ENCODE measurements at places on chromosomes 5 and 9.
A peak's percentile ranks its signal among the peaks of the same experiment; 100 is the strongest.

DNA sequence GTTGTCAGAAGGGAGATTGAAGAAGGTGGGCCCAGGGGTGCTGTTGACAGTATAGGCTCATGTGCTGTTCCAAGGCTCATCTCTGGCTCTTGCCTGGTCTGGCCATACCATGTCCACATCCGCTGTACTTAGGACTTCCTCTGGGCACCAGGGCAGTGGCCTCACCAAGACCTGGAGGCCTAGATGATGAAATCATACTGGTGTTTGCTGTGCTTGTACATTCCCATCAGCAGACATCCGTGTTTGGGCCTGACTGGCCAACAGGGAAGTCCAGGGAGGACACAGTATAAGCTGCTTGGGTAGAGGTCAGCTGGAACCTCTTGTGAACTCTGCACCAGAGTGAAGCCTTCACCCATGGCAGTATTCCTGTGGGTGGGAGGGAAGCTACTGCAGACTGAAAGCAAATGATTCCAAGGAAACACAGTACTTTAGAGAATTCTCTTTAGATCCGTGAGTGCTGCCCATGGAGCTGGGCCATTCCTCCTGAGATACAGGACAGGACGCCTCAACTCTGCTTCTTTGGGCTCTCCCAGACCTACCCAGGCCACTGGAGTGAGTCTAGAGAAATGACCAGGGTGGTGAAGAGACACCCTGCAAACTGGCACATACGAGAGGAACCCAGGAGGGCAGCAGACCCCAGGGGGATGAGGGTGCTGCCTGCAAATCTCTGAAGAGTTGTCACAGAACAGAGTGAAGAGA is 22.5 kb downstream of the POLR1E start:
- DNase-seq: no peak

DNA sequence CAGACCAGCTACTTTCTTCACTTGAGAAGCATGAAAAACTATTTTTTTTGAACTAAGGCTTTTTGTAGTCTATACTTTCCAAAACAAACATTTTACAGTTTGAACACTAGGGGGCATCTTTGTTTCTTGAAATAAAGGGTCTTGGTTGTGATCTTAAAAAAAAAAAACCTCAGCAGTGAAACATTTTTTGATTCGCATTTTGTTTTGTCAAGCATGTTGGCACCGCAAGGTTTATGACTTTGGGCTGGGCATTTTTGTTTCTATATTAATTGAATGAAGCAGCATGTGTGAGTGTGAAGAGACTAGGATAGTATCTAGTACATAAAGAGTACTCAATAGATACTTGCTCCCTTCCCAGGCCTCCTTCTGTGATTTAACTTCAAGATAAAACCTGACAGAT is 31.6 kb upstream of the ACOT12 start:
- DNase-seq: peak; percentile 21

DNA sequence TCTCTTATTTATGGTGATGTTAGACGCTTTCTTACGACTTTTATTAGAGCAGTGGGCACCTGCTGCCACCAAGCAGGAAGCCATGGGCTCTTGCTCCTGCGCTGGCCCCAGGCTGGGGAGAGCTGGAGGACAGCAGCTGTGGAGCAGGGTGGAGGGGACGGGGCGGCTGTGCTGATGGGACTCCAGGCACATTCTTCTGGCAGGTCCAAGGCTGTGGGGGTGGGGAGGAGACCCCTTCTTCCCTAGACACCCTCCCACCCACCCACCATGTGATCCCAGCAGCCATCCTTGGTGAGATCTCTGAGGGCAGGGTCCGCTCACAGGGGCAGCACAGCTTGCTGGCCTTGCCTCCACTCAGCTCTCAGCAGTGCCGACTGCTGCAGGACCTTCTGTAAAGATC is 192.6 kb upstream of the IRX4 start:
- DNase-seq: no peak

- no peak for DNase-seq
Measured at GRCh38 chr9:37920471-37921167, 16.7 kb upstream of the SLC25A51 start.

GRCh38 chr9:28051559-28052503 is 478.6 kb upstream of the C9orf72 start:
- no peak for DNase-seq

- DNase-seq: no peak
Measured at GRCh38 chr5:129096382-129096991, 1.9 kb downstream of the ISOC1 start.

GRCh38 chr5:6754766-6755165 is 41.5 kb downstream of the TENT4A start:
- DNase-seq: no peak

DNA sequence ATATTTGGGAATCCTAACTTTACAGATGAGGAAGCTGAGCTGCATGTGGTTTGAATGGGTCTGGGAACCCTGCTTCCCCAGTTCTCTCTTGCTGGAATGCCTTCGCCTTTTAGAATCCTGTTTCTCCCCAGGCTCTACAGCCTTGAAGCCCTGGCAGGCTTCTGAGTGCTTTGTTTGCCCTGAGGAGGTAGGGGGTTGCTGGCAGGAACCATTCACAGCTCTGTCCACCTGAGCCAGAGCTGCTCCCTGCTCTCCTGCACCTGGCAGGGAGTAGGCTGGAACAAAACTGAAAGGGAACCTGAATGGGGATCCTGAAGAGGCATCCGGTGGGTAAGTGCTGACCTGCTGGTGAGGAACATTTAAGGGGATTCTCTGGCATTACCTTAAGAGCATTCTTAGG is 33.0 kb downstream of the KIF4B start:
- DNase-seq: no peak

DNA sequence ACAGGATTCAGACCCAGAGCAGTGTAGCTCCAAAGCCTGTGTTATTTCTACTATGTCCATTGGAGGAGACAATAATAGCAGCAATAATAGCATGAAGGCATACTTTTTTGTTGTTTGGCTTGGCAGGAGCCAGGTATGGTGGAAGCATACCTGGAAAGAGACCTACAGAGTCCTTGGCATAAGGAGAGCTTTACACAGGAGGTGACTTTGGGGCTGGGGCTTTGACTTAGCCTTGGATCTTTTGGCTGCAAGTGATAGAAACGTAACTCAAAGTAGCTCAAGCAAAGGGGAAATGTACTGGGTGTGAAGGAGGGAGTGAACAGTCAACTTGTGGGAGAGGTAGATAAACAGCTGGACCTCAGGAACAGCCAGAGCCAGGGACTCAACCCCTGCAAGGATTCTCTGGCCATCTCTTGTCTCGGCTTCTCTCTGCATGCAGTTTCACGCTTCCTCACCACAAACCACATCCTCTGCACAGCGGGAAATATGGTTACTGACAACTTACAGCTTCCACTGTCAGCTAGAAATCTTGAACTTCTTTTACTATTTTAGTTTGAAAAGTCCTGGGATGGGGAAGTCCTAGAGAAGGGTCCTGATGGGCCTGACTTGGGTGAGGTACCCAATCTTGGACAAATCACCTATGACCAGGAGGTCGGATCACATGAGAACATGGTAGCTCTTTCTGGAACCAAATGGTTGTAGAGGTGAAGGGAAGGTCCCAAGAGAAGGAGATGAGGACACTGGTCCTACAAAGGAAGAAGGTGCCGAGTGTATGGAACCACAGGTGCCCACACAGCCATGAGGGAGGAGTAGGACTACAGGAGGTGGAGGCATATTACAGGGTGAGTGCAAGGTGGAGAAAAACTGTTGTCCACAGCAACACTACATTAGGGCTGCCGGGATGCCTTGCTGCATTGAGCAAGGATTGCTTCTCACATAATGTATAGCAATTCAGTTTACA is 47.0 kb upstream of the TGFBR1 start:
- DNase-seq: peak; percentile 16

DNA sequence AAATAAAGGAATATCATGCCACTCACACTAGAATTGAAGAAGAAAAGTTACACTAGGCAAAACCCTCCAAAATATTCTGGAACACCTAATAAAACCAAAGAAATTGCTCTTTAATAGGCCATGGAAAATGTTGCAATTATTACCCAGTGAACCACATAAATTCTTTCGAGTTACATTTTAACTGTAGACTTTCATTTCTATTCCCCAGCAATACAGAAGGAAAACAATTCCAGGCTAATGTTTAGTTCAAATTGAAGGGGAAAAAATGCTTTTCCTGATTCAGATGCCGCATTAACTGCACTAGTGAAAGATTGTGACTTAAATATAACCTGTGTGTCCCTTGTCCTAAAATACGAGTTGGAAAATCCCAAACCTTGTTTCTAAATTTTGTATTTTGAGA is 439.3 kb upstream of the ADAMTS16 start:
- no peak for DNase-seq

GRCh38 chr9:11319538-11319937 is 706.7 kb upstream of the PTPRD start:
- no peak for DNase-seq

GRCh38 chr5:96133341-96134079 is 171.9 kb upstream of the ELL2 start:
- DNase-seq: no peak

DNA sequence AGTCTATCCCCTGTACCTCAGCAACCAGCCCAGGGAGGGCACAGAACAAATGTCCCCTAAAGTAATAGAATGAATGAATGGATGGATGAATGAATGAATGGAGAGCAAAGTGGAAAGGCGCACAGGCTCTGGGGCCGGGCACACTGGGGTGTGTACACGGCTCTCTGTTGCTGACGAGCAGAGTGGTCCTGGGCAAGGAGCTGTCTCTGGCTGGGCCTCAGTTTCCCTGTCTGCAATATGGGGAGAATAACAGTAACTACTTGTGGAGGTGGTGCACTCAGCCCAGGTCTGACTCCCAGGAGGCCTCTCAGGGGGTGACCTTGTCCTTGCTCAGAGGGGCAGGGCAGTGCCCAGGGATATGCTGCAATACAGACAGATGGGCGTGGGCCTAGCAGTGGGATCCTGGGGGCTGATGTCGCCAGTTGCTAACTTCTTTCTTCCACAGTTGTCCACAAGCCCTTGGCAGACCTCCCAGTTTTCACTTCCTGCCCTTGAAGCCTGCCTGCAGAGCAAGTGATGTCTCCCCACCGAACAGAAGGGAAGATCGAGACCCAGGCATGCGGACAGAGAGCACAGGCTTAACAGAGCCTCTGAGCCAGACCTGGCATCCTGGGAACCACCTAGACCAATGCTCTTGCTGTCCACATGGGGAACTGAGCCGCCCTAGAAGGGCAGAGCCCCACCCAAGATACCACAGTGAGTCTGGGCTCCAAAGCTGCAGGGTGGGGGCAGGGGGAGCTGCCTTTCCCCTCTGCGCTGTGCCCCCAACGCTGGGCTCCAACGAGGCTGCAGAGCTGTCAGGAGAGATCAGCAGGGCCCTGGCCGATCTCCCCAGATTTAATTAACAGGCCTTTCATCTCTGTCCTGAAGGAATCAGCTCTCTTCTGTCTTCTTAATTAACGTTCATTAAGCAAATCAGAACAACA is 13.6 kb upstream of the LAMC3 start:
- DNase-seq: no peak

GRCh38 chr9:130185490-130186031 is 13.4 kb downstream of the NCS1 start:
- no peak for DNase-seq

DNA sequence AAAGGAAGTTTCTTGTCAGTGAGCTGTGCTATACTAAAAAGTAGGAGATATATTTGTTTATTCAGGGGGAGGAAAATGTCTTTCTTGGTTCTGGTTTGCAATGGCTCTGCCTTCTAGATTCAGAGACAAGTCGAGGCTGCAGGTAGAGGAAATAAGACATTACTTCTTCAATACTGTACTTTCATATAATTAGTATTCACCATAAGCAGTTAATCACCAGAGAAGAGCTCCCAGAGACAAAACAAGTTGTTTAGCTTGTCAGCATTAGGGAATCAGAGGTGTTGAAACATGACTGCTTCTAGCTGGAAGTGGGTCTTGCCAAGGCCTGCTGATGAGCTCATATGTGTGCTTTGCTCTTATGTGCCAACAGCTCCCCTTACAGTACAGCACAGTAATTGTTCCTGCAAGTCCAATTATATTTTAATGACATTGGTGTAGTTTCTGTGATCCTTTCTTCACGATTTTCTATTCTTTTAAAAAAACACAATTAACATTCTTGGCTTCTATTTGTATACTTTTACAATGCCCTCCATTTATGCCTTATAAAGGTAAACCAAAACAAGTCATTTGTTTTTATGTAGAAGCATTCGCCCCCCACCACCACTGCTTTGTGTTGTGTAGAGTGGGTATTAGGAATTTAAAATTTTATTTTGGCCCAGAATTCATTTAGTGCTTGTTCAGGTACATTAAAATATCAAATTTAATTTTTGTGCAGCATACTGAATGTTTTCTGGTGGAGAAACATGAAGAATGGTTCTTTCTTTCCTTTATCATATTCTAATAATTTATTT is 112.2 kb downstream of the RPS23 start:
- peak; percentile 6 for DNase-seq

- no peak for DNase-seq
Measured at GRCh38 chr5:142685418-142686209, at the start of gene FGF1. TSS of gene FGF1 (minus strand) at chr5:142686090. CDS start at chr5:142614127, 71,963 bp downstream.

DNA sequence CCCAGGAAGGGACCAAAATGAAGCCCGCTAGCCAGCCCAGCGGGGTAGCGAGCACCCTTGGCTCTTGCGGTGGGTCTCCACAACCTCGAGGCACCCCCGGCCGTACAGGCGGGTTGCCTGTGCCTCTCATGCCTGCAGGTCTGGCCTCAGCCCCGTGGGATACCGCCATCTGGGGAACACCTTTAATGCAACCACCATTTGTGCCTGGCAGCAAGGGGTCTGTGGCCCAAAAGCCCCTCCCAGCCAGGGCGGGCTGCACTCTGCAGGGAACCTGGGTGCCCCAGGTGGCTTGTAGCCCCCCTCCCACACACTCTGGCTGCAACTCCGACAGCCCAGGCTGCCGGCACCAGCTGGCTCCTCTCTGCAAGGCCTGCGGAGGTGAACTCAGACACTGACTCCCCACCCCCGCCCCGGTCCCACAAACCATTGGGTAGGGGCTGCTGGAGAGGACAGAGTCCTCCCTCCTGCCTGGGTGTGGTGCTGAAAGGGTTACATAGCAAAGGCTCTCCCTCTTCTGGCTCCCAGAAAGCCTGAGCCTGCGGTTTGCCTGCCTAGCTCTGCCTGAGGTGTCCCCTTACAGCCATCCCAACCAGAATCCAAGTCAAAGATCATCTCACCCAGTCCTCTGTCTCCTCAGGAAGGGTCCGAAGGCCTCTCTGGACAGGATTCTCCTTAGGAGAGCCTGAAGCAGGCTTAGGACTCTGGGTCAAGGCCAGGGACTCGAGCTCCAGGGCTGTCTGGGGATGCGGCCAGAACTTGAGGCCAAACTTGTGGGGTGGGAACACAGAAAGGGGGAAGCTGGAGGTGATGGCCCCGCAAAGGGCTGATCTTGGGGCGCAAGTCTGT is 109.4 kb downstream of the PSD2 start:
- no peak for DNase-seq

DNA sequence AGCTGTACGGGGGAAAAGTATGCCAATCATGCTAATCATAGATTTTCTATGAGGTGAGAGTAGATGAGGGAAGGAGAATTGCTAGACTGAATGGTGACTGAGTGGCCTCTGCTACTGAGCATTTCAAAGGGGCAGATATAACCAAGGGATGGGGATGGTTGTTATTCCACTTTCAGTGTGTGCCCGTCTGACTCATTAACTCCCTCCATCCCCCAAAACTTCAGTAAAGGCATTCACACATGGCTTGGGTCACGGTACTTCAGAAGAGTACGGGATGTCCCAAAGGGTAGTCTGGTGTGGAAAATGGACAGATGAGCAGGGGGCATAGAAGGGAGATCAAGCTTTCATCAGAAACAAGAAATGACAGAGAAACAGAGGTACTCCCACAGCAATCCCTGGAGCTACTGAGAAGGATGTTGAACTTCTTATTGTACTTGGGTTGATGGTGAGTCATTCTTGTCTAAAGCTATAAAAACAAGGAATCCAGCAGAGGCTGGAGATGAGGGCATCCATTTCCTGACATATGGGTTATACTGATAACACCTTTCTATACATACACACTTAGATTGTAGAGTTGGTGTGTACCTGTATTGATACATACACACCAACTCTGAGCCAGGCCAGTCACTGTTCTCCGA is 8.9 kb upstream of the TLE4 start:
- no peak for DNase-seq

Measured in memory B cell (primary cell).